ENCODE measurements at places on chromosomes 1 and 21.

DNA sequence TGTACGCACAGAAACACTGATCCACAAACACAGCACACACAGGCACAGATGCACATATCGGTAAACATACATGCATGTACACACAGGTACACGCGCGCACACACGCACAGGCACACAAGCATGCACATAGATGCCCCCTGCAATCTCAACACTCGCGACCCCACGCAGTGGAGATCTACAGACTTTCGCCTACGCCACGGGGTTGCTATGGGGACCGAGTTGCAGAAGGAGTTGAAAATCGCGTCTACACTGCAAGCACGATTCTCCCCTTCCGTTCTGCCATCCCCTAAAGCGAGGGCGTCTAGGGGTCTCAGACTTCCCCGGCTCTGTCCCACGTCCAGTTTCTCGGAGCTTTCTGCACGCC is 826 bp downstream of the TRIM17 start:
- no peak for DNase-seq

GRCh38 chr1:103459346-103459745 is 66.2 kb upstream of the RNPC3 start:
- DNase-seq, result no peak

GRCh38 chr1:2290595-2291510 is 62.7 kb downstream of the SKI start:
- no peak for DNase-seq

- DNase-seq, result no peak
Observed at GRCh38 chr1:105874621-105875020, 1181.9 kb upstream of the PRMT6 start.

GRCh38 chr1:157270705-157271274 is 132.6 kb upstream of the ETV3 start:
- DNase-seq, result peak; percentile 37

GRCh38 chr1:22137004-22137720 is 5.7 kb downstream of the WNT4 start:
- no peak for DNase-seq

GRCh38 chr1:93288558-93288957 is 57.1 kb upstream of the DR1 start:
- DNase-seq, result no peak

DNA sequence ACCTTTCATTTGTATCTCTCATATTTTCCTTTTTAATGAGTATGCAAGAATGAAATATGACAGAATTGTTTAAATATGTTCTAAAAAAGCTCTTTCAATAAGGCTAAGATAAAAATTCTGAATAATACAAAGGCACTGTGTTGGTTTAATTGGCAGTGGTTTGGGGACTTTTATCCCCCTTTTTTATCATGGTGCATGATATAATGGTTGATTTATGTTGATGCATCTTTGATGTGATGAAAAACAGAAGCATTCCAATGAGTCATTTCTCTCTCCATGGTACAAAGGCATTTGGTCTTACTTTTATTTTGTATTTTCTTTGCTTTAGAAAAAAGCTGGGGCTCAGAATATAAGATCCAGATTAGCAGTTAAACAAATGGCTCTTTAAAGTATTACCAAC is 127.2 kb upstream of the GREM2 start:
- DNase-seq, result no peak

- DNase-seq, result no peak
Observed at GRCh38 chr1:84550826-84551225, 23.4 kb downstream of the CTBS start.

DNA sequence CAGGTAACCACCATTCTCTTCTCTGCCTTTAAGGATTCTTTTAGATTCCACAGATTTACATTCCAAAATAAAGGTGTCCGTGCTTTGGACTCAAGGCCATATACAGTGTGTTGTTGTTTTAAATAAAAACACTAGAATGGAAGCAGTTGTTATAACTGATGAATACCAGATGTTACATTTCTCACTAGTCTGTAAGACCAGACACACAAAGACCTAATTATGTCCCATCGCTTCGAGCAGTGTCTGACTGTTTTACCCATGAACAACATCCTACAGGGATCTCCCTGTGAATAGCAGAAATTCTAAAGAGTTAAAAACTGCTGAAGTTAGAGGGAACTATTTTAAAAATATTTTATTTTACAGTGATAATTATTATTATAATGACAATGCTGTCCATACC is 574.7 kb upstream of the ZP4 start:
- DNase-seq, result no peak

- DNase-seq, result peak; percentile 79
Observed at GRCh38 chr1:228989992-228990827, 254.9 kb downstream of the RHOU start.

GRCh38 chr1:160360227-160360695 is 6.6 kb upstream of the NHLH1 start:
- no peak for DNase-seq

DNA sequence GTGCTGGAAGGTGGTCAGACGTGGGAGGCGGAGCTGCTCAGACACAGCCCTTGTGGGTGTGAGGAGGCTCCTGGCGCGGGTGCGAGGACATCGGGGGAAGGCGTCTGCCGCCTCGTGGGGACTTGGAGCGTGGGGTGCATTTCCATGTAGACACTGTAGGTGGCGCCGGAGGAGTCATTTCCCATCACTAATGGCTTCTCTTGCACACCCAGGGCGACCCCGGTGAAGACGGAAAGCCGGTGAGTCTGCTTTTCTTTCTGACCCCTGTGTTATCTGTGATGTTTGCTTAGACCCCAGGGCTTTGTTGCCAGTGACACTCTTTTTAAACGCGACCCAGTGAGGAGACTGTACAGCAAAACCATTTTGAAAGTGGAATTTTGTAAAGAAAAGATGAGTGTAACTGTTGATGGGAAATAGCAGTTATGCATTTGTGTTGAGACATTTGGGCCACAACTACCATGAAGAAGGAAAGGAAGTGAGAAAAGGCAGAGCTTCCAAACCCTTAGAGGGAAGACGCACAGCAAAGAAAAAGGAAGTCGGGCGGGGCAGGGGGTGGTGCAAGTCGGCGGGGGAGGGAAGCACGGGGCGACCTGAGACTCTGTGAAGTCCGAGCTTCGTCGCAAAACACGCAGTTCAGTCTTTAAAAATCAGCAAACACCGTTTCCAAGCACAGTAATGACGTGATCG is 64.0 kb downstream of the SLC19A1 start:
- no peak for DNase-seq

DNA sequence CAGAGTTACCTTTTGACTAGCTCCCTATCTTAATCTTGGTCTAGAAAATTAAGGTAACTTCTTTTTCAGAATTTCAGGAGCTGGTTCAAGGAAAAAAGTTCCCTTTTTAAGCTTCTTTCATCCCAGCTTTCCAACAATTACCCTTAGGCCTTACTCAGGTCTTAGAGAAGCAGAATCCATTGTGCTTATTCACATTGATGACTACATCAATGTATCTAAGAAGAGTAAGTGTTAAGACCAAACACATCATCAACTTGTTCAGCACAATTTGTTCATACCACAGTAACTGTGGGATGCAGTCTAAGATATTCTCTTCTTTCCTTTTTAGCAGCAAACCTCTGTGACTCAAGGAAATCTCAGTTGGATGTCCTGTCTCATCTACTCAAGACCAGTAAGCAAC is 4.1 kb downstream of the MRPL9 start:
- no peak for DNase-seq

DNA sequence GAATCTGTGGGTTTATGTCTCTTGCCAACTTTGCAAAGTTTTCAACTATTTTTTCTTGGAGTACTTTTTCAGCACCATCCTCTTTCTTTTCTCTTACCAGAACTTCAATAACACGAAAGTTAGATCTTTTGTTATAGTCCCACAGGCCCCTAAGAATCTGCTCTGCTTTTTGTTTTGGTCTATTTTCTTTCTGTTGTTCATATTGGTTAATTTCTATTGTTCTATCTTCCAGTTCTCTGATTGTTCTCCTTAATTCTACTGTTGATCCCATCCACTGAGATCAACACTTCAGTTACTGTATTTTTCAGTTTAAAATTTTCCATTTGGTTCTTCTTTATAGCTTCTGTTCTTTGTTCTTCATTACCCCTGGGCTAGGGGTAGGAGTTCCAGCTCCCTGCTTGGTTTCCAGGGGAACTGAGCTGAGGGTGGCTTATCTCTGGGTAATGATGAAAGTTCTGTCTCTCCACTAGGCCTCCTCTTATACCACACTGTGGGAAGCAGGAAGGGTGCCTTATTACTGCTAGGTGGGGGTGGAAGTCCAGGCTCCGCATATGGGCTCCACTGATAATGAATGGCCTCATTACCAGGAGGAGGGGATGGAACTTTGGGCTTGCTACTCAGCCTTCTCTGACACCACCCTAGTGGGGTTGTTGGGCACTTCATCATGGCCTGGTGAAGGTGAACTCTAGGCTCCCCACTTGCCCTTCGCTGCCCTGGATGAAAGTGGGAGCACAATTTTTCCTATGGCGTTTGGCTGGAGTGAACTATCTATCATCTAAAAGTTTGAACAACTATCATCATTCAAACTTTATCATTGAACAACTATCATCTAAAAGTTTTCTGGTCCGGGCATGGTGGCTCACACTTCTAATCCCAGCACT is 39.3 kb downstream of the NAV1 start:
- no peak for DNase-seq

GRCh38 chr1:64488862-64489261 is 18.9 kb downstream of the CACHD1 start:
- DNase-seq, result no peak

GRCh38 chr21:16815243-16815642 is 697.6 kb upstream of the CXADR start:
- no peak for DNase-seq

DNA sequence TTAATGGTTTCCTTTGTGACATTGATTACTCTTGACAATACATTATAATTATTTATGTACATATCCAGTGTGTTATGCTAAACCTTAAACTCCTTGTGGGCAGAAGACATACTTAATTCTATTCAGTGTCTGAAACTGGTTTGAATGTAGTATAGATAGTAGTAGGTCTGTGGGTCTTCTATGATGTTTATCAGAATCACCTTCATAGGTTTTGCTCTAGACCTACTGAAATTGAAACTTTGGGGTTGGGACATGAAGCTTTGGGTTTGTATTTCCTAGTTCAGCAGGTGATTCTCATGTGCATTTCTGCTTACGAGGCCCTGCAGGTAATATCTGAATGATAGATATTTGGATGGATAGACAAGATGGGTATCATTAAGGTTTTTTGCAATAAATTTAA is 48.6 kb downstream of the MIGA1 start:
- no peak for DNase-seq

- DNase-seq, result no peak
Observed at GRCh38 chr1:18630511-18631495, at the start of gene PAX7. PAX7 (plus strand) TSS chr1:18630846; CDS start chr1:18631604, 758 bp downstream.

GRCh38 chr1:227886993-227887696 is 60.6 kb downstream of the WNT9A start:
- DNase-seq, result peak; percentile 95

GRCh38 chr1:91065337-91065736 is 43.5 kb upstream of the ZNF644 start:
- no peak for DNase-seq

DNA sequence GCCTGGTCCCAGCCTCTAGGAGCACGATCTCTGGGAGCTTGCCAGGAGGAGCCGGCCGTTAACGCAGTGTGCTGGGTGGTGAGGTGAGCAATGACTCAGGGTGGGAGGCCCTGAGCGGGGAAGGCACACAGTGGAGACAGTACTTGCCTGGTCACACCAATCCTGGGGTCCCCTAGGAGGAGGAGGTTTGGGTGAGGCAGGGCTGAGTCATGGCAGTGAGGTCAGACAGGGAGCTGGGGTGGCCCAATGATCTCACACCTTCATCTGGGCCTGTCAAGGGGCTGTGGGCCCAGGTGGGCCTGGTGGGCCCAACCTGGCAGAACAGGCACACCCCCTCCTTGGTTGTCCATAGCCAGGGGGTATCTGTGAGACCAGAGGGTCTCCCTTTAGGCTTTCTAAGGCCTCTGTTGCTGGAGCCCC is 8.6 kb upstream of the EDN2 start:
- DNase-seq, result no peak

- DNase-seq, result no peak
Observed at GRCh38 chr1:155608888-155609225, 1.2 kb upstream of the MSTO1 start.

DNA sequence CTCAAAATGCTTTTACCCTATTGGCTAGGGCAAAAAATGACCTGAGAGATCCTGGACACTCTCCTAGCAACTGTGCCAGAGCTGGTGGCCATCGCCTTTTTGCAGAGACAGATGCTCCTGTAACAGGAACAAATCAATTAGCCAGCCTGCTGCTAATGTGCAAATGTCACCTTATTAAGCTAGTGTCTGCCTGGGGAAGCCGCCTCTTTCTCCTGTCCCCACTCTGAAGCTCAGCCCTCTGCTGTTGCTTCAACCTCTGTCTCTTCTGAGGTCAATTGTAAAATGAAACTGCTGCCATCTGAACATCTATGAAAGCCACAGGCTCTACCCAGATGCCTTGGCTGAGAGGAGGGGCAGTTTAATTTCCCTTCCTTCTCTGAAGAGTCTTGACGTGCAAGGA is 85.5 kb upstream of the CACNA1E start:
- no peak for DNase-seq

GRCh38 chr1:227763246-227764018 is 28.2 kb downstream of the SNAP47 start:
- no peak for DNase-seq

DNA sequence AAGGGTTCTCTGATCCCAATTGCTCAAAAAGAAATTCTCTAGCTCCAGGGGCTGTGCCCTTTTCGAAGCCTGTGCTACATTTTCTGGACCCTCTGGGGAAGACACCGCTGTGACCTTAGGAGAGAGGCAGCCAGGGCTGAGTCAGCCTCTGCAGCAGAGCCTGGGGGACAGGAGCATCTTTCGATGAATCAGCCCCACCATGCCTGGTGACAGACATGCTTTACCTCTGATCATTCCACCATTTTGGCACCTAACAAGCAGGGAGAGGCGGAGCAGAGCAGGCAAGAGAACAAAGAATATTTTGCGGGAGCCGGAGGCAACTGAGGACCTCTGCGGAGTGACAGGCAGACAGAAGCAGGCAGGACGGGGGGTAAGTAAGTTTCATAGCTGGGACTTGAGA is 84.9 kb downstream of the VWA5B1 start:
- no peak for DNase-seq

GRCh38 chr1:225828706-225829345 is 18.9 kb downstream of the EPHX1 start:
- DNase-seq, result no peak

DNA sequence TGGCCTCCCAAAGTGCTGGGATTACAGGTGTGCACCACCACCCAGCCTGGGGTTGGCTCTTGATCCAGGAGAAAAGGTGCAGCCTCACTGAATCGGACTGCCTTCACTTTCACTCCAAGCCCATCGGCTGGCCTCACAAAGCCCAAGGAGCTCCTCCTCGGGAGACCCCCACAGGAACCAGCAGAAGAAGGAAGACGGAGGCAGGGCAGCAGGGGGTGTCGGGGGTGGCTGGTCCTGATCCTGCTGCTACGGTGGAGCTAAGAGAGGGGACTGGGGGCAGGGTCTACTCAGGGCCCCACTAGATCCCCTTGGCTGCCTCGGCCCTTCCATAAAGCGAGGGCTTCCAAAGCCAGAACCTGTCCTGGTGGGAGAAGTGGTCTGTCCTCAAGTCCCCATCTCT is 93.9 kb downstream of the STUM start:
- no peak for DNase-seq

GRCh38 chr1:54337034-54337433 is 69.2 kb downstream of the SSBP3 start:
- DNase-seq, result no peak
